Activated naive CD4-positive, alpha-beta T cell treated with anti-CD3 and anti-CD28 coated beads for 36 hours (primary cell): ENCODE measurements at places on chromosomes 2 and 18. TPM values are rescaled to one million over a fixed set of nuclear protein-coding genes. Genes with fewer than 3 reads are reported as not detected.

GCG gene
- total RNA-seq = not detected

GALNT3 gene
- total RNA-seq = 2.1 TPM

C2orf80 gene
- total RNA-seq = not detected

DNA sequence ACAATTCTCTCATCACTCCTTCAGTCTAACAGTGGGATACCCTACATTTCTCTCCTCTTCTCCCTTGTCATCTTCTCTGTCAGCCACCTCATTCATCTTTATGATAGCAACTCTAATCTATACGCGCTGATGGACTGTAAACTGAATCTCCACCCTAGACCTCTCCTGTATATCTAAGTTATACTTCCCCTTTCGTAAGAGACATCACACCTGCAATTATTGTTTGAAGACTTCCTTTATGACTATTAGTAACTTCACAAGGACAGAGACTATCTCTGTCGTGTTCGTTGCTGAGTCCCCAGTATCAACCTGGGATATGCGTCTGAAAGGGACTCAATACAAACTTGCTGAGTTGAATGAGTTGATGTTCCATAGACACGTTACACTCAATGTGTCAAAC lies 263.2 kb downstream of the IRS1 start:
- H3K4me3 ChIP-seq = no peak overlapping the region
- no peak overlapping the region for H3K27ac ChIP-seq
- DNase-seq = no peak

DNA sequence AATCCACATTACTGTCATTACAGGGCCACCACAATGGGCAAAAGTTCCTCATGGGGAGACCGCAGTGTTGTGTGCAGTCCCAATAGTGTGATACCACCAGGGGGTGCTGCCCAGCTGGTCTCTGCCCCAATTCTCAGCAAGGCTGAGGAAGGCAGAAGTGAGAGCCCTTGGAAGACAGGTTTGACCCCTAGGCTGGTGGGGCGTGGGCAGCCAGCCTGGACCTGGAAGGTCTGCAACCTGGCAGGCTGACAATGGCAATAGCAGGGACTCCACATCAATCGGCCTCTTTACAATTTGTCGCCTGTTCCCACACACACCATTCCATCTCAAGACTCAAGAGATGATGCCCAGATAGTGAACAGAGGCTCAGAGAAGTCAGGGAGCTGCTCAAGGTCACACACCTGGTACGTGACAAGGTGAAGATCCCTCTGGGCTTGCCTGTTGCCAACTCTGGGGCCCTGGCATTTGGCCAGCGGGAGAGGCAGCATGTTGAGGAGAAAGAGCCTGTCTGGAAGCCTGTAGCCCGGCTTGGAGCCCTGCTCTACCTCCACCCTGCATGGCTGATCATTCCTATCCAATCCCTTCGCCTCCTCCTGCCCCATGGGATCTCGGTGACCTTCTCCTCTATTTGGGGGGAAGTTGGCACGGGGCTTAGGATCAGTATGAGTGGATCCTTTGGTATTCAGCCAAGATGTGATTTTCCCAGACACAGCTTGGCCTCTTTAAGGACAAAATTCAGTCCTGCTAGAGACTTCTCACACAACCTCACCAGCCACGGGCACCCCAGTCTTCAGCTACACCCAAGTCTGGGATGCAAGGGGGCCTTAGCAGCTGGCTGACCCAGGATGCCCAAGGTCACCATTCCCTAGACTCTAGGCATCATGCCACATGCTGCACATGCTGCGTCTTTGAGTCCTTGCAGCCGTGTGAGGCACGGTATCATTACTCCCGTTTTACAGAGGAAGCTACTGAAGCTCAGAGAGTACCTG lies 2.9 kb upstream of the ATOH8 start:
- no peak overlapping the region for H3K27ac ChIP-seq
- H3K4me1 ChIP-seq = peaks cover 14% of the 10 kb centered on the region
- DNase-seq = peak; percentile 76
- no peak overlapping the region for H3K4me3 ChIP-seq

- no peak for DNase-seq
- H3K4me1 ChIP-seq = peaks cover 3% of the 10 kb centered on the region
- no peaks in the 10 kb centered on the region for H3K36me3 ChIP-seq
- H3K27me3 ChIP-seq = no peaks in the 10 kb centered on the region
Measured at GRCh38 chr2:113069676-113070605, 2.2 kb downstream of the IL1F10 start.

GRCh38 chr18:78238404-78239089 lies 741.1 kb upstream of the SALL3 start:
- no peak overlapping the region for H3K4me3 ChIP-seq
- no peak for DNase-seq
- no peaks in the 10 kb centered on the region for H3K4me1 ChIP-seq
- H3K36me3 ChIP-seq = no peaks in the 10 kb centered on the region
- no peak overlapping the region for H3K27ac ChIP-seq

DNA sequence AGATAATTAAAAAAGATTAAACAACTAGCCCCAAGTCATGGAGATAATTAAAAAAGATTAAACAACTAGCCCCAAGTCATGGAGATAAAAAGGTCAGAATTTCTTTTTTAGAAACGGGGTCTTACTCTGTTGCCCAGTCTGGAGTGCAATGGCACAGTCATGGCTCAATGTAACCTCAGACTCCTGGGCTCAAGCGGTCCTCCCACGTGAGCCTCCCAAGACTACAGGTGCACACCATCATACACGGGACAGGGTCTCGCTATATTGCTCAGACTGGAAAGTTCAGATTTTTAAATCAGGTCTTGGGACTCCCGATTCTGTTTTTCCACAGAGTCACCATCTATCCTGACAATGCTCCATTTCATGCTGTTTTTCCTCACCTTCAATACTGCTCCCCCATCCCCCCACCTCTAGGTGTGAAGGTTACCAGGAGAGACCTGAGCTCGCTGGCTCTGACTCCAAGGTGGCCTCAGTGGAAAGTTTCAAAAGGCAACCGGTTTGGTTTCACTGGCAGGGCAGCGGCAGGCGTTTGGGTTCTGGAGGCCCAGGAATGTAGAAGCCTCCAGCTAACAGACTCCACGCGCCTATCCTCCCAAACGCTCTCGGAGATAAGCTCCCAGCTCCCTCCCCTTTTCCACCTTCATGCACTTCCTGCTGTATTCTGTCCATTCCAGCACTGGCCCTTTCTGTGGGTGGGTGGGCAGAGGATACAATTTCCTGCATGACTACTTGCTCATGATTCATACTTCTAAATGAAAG lies 2.9 kb upstream of the SEMA4C start:
- no peaks in the 10 kb centered on the region for H3K36me3 ChIP-seq
- peak; percentile 22 for DNase-seq
- no peak overlapping the region for H3K4me3 ChIP-seq
- H3K27ac ChIP-seq = no peak overlapping the region

DNA sequence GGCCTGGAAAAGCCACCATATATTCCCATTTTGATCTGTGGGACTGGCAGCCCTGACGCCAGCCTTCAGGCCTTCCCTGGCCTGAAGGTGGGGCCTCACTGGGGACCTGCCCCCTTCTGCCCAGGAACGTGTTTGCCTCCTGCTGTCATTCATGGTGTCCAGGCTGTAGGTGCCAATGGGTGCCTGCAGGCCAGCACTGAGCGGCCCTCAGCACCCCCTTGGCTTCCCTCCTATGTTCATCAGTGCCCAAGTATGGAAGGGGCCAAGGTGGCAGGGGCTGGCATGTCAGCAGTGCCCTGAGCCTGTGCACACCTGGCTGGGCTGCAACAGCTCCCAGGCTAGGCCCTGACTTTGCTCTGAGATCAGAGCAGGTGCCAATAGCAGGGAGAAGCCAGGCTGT lies 800.3 kb upstream of the RAB6C start:
- DNase-seq = no peak
- no peak overlapping the region for H3K4me3 ChIP-seq
- H3K36me3 ChIP-seq = no peaks in the 10 kb centered on the region
- H3K27ac ChIP-seq = no peak overlapping the region
- no peaks in the 10 kb centered on the region for H3K4me1 ChIP-seq

DNA sequence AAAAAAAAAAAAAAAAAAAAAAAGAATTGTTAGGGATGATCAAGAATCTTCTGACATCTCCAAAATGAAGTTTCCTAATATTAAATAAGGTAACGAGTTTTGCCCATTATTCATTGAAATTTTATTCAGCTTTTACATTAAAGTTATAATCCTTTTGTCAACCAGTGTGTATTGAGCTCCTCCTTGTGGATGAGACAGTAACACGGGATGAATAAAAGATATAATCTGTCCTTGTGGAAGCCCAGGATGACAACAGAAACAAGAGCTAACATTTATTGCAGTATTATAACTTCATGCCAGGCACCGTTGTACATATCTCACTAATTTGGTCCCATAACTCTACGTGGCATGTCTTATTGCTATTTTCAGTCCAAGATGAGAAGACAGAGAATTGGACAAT lies 33.4 kb upstream of the SERPINB7 start:
- H3K27ac ChIP-seq = no peak overlapping the region
- H3K4me1 ChIP-seq = no peaks in the 10 kb centered on the region
- no peaks in the 10 kb centered on the region for H3K27me3 ChIP-seq
- DNase-seq = no peak
